ENCODE measurements at places on chromosomes 6 and 20.

GRCh38 chr6:48401016-48401415, 290.0 kb upstream of the PTCHD4 start:
- no peak for DNase-seq

- DNase-seq, result peak; percentile 20
Observed at GRCh38 chr6:89792881-89793280, 26.7 kb downstream of the MDN1 start.

DNA sequence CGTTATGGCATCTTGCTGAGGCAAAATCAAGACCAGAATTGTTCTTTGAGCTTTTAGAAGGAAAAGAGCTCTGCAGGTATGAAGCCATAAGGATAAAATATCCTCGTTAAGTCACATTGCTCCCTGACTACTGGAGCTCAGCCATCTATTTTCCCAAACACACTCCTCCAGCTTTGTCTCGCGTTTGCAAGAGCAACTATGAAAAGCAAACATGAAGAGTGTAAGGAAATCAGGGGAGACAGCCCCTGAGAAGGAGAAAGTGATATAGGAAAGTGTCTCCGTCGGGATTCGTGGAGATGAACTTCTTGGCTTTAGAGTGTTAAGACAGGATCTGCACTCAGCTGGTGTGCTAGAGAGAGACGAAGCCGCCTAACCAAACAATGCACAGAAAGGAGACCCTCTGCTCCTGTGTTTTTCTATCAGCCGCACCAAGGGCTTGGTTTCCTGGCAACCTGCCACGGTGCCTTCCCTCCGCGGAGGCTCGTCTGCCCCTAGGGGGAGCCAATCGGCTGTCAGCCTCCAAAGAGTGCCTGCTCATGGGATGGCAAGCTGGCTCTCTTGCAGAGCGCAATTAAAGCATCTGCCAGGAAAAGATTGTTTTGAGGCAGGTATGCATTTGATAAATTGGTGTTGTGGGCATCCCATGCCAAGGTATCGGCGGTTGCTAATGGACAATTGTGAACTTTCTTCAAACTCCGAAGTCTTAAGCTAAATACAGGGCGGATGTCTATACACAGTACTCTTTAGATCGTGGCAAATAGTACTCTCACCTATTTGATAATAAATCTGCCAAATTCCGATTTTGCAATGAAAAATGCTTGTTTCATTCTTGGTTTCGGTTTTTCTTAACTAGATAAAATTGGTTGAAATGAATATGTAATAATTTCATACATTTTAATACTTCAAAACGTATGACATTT, 603.2 kb downstream of the RNF144B start:
- DNase-seq, result no peak

DNA sequence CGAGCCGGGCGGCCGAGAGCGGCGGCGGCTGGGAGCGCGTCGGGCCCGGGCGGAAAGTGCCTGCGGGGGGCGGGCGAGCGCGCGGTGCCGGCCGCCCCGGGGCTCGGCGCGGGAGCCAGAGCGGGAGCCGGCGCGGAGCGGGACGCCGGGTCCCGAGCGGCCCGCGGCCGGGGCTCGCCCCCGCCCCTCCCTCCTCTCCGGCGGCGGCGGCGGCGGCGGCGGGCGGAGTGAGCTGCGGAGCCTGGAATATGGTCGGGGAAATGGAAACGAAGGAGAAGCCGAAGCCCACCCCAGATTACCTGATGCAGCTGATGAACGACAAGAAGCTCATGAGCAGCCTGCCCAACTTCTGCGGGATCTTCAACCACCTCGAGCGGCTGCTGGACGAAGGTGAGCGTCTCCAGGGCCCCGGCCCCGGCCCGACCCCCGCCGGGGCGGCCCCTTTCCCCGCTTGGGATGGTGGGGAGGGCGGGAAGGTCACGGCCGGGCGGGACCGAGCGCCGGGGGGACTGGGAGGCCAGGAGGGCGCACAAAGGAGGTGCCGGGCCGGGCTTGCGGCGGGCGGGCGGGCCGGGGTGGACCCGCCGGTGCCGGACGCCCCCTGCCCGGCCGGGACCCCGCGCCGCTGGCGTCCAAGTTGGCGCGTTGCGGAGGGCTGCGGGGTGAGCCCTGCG, 565 bp downstream of the QKI start:
- DNase-seq, result no peak

- DNase-seq, result no peak
Observed at GRCh38 chr6:3878048-3878666, 29.0 kb downstream of the FAM50B start.

DNA sequence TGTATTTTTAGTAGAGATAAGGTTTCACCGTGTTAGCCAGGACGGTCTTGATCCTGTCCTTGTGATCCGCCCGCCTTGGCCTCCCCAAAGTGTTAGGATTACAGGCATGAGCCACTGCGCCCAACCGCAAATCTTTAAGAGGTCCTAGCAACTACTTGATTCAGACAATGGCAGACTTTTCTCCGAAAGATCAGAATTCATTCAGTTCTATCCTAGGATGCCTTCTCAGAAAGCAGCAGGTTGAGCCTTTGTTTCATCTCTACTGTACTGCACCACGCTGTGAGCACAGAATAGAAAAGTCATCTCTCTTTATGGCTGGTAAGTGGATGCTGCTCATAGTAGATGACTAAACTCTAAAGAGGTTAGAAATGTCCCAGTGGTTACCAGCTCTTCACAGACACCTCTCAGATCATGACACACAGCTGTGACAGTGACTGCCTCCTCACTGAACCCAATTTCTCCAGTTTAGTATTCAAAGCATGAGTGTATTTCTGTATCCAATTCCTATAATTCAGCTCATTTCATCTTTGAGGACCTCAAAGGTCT, 6.0 kb upstream of the HSF2 start:
- no peak for DNase-seq

DNA sequence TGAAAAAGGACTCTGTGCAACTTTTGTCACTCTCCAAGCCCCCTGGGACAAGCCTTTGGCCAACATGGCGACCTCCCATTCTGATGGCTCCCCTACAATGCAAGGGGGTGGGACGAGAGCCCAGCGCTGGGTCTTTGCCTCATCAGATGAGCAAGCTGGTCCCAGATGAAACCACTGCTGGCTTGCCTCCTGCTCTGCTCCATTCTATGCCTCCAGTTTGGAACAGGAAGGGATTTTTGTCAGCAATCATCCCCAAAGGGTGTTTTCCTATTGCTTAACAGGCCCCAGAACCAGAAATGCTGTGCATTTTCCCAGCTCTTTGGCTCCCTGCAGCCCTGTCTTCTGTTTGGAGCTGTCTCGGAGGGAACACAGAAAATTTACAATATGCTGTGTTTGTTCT, 412.7 kb downstream of the MAFB start:
- no peak for DNase-seq

DNA sequence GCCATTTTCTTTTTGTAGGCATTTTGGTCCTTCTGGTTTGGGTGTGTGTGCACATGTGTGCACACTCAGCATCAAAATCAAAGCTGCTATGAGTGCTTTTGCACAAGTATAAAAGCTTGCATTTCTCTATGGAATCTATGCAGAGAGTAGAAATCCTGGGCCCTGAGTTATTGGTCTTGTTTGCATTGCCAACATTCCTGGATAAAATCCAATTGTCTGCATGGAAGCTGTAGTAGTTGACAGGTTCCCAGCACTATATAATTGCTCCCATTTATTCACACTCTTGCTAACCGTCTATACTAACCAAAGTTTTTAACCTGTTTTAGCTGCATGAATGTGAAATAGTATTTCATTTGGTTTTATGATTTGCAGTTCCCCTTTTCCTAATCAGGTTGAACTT, 277.0 kb downstream of the FOXA2 start:
- DNase-seq, result no peak

DNA sequence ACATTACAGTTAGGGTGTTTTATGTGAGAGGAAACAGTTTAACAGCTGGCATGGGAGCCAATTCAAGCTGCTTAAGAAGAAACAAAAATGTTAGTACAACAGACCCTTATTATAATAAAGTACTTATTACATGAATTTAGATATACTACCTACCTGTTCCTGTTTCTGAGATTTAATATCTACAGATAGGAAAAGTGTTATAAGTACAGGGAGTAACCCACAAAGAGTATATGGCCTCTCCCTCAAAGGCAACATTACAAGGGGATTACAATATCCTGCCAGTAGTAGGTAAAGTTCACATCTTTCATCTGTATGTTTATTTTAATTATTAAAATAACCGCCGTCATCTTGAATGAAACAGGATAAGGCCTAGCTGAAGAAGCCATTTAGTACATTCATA, 1.8 kb upstream of the ME1 start:
- DNase-seq, result no peak

DNA sequence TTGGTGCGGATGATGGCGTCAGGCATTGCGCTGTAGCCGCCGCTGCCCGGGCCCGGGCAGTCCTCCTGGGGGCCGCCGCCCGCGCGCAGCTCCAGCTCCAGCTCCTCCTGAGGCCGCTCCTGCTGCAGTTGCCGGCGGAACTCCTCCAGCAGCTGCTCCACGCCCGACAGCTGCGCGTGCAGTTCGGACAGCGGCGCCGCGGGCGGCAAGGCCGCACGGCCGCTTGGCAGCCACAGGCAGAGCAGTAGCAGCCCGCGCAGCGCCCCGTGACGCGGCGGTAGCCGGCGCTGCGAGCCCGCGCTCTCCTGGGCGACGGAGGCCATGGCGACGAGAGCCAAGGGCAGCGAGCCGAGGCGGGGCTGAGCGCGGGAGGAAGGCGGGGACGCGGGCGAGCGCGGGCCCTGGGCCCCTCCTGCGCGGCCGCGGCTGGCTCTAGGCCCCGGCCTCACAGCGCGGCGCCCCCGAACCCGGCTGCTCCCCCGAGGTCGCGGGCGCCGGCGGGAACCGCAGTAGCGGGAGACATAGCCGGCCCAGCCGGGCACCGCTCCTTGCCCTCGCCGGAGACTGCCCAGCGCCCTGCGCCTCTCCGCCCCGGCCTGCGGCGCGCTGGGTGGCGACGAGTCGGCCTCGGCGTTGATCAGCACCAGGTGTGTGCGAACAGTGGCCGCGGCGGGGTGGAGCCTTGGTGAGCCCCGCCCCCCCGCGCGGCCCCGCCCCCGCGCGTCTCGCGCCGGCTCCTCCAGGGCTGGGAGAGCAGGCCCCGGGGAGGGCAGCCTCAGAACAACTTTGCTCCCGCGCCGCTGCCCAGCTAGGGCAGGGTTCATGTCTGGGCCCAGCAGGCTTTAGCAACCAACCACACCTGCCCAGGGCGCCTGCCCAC, at the start of gene LRP11:
TSS of gene LRP11 (minus strand) at position 662 of the 880 bp plus-strand sequence. CDS start at position 323, 339 bp downstream.
- peak; percentile 80 for DNase-seq

DNA sequence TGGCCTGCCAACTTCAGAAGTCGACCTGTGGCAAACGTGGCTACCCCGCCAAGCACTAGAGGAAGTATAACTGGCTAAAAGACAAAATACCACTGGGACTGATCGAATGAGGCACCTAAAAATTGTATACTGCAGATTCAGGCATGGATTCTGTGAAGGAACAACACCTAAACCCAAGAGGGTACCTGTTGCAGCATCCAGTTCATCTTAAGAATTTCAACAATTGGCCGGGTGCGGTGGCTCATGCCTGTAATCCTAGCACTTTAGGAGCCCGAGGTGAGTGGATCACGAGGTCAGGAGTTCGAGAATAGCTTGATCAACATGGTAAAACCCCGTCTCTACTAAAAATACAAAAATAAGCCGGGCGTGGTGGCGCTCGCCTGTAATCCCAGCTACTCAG, 27.2 kb upstream of the SPAG4 start:
- DNase-seq, result no peak

DNA sequence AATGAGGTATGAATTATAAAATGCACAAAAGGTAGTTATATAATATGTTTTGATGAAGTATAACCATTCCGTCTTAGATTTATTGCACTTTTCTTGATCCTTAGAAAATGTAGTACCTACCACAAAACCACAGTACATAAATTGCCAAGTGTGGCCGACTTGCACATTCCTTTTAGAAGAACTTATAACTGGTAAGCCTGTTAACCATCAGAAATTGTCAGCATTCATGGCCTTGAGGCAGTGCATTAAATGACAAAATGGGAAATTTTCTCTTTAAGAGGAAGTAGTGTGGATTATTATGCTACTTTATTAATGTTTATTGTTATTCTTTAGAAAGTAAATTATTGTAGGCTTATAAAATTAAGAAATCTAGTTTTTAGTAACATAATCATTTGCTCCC, 29.6 kb downstream of the TAB2 start:
- no peak for DNase-seq

GRCh38 chr20:36929290-36929689, 22.2 kb downstream of the SAMHD1 start:
- no peak for DNase-seq

DNA sequence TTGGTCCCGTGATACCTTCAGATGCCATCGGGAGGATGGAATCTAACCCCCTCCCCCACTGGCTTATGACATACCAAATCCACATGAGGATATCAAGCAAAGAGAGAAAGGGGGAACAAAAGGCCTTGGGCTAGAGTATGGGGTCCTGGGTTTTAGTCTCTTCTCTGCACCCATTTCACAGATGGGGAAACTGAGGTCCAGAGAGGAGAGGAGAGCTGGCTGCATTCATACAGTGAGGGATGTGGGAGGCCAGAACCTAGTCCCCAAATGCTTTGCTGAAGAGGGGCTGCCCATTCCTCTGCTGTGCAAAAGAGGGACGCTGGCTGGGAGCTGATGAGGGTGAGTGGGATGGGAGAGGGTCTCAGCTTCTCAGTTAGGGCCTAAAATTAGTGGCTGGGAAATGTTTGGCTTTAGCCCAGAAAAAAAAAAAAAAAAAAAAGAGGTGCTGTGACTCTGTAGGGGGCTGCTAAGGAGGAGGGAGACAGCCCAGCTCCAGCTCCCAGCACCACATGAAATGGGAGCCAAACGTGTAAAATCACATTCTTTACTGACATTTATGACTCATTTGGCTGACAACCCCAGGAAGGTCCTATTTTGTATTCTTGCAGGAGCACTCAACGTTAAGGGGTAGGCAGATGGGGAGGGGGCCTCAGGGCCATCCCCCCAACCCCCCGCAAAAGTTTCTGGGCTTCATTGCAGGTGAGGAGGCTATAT, 11.9 kb downstream of the XKR7 start:
- no peak for DNase-seq

DNA sequence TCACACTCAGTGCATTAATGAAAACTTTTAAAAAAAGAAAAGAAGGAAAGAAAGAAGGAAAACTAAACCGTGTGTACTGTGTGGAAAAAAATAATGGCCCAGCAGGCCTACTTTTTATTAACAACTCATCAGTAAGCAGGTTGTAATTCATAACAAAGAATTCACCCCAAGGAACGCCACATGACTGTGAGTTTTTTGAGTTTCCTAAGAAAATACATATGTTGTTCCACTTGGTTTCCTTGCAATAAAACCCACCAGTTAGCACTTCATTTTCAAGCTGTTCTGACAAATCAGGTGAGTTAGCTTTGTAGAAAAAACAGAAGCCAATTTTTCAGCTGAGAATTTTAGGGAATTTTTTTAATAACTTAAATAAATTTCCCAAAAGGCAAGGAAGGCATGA, 259.3 kb upstream of the TBX18 start:
- no peak for DNase-seq
